Stimulated activated CD4-positive, alpha-beta T cell treated with anti-CD3 and anti-CD28 coated beads, Interleukin-2, amount 100 ng/mL, for 48 hours (primary cell): ENCODE measurements at places on chromosomes 11 and 22.

GRCh38 chr11:63999349-64000025 is 13.2 kb downstream of the OTUB1 start:
- DNase-seq, result peak; percentile 58

DNA sequence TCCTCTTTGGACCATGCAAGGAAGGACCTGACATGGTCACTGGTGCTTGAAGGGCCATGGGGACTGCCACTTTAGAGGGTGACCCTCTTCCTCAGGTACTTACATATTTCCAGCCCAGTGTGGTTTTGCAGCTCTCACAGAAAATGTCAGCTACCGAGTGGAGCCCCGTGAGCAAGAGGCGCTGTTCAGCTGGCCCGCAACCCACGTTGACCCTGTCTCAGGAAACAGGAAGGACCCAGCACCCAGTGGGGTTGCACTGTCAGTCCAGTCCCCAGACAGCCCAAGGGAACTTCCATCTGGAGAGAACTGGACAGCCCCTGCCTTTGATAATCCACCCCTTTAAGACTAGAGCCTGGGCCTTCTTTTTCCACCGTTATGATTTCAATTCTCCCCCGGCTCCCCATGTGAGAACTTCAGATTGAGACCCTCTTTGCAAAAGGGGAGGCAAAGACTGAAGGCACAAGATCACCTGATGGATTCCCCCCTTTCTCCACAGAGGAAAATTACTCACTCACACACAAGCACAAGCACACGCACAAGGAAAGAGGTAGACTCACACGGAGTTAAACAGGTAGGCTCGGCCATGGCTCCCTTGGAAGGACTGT is 3.4 kb downstream of the YPEL4 start:
- no peak for DNase-seq

DNA sequence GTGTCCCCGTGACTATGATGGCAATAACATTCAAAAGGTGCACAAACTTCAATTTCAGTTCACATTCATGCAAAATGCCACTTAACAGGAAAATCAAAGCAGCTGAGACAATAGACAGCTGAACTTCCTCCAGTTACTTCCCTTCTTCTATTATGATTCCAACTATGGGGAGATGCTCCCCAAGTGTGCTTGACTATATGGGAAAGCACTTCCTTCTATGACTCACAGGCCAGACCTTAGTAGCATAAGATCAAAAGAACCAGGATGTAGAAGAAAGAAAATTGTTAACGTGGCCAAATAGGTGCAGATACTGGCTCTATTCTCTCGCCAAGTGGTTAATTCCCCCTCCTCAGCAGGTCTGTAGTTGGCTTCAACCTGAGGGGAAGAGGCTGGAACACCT is 7.8 kb upstream of the FAT3 start:
- DNase-seq, result no peak

- no peak for DNase-seq
Measured at GRCh38 chr11:88555829-88556202, 218.3 kb upstream of the CTSC start.

DNA sequence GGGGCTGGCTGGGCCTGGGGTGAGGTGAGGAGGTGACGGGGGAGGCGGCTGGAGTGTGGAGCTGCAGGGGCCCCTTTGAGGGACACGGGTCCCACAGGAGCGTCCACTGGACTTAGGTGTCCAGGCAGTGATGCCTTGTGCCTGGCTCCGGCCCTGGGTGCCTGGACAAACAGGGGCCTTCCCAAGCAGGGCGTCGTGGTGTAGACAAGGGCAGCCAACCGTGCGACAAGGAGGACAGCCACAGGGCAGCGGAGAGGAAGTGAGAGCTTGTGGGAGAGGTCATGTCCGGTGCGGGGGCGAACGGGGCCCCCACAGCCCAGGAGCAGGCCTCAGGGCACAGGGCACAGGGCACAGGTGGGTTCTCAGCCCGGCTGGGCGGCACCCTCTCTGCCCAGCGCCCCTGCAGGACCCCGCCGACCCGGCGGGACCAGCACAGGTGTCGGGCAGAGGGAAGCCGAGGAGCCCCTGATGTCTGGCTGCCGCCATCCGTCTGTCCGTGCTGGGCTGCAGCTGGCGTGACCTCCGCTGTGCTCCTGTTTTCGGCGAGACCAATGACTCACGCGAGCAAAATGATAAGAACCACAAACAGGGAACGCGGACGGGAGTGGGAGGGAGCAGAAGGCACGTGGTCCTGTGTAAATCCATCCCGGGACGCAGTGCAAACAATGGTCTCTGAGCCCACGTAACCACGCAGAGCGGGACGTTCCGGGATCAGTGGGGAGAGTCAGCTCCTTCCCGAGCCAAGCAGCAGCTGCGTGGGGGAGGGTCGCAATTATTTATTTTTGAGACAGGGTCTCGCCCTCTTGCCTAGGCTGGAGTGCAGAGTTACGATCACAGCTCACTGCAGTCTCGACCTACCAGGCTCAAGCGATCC is 49.1 kb upstream of the A4GALT start:
- no peak for DNase-seq

GRCh38 chr11:14974515-14975251 is 2.5 kb upstream of the CALCA start:
- DNase-seq, result peak; percentile 58

DNA sequence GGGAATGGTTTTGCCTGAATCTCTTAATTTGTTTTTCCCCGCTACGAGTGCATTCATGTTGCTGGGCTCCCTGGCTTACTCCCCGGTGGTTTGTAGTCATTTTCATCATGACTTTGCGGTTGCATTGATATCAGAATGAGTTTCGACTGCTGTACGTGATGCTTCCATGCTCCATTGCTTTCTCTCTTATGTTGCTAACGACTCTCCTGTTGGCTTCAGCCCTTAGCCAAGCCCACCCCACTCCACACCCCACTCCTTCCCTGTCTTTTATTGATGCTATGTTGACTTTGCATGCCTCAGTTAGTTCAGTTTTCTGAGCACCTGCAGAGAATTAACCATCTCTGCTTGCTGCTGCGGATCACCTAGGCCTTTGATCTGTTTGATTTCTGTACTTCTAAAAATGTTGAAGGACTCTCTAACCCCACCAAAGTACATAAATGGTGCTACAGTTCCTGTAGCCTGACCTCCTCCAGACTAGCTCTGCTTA is 65.3 kb downstream of the ARFGAP2 start:
- DNase-seq, result no peak

GRCh38 chr11:84833488-84834088 is 793.6 kb downstream of the DLG2 start:
- no peak for DNase-seq

DNA sequence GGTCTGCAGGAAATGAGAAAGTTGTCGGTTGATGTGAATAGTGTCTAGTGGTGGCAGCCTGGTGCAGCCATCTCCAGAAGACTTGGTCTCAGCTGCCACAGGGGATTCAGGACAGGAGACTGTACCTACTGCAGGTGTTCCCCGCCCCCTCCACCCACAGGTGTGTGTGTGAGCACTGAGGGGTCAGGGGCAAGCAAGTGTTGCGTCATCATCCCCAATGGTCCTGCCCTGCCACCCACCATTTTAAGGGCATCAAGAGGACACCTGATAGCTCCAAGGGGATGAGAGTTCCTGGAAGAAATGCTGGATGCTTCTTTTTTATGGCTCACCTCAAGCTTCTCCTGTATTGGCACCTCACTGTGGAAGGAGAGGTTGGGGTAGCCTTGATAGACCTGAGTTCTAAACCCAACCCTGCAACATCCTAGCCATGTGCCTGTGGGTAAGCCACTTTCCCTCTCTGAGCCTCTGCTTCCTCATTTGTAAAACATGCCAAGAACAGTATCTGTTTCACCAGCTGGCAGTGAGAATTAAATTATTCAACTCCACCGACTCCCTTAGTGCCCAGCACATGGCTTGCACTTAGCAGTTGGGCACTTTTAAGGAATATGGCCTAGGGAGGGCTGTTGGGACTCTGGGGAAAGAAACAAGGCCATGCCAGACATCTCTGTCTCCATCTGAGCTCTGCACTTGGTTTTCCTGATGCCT is 6.1 kb downstream of the C11orf91 start:
- DNase-seq, result no peak

DNA sequence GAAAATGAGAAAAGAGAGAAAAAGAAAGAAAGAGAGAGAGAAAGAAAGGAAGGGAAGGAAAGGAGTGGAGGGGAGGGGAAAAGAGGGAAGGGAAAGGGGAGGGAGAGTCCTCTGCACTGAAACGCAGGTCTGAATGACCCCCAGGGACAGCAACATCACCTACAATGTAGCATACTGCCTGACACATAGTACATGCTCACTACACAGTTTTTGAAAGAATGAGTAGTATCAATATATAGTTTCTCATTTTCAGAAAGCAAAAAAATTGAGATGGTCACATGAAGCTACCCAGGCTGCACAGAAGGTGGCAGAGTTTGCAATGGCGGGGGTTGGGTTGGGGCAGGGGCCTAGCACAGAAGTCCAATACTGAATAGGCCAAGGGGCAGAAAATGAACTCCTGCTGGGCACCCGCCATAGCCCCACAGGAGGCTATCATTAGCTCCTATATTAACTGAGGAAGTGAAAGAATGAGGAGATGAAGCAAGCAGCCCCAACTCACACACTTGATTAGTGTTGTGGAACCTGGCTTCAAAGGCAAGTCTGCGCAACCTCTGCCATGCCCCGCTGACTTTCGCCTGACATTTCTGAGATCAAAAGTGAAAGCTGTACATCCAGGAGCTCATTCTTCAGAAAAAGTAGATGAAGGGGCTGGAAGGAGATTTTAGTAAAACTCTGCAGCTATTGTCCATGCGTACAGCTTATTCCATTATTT is 241.2 kb upstream of the SYN3 start:
- no peak for DNase-seq

DNA sequence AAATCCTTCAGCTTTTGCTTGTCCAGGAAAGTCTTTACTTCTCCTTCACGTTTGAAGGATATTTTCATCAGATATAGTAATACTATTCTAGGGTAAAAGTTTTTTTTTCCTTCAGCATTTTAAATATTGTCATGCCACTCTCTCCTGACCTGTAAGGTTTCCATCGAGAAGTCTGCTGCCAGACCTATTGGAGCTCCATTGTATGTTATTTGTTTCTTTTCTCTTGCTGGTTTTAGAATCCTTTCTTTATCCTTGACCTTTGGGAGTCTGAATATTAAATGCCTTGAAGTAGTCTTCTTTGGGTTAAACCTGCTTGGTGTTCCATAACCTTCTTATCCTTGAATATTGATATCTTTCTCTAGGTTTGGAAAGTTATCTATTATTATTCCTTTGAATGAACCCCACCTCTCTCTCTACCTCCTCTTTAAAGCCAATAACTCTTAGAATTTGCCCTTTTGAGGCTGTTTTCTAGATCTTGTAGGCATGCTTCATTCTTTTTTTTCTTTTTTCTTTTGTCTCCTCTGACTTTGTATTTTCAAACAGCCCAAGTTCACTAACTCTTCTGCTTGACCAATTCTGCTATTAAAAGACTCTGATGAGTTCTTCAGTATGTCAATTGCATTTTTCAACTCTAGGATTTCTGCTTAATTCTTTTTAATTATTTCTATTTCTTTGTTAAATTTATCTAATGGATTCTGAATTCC is 12.0 kb upstream of the WEE1 start:
- DNase-seq, result no peak

- no peak for DNase-seq
Measured at GRCh38 chr22:18031695-18032454, 7.5 kb upstream of the MICAL3 start.

GRCh38 chr11:131792243-131792642 is 421.8 kb downstream of the NTM start:
- DNase-seq, result no peak

GRCh38 chr22:27146866-27147633 is 489.7 kb downstream of the MIAT start:
- DNase-seq, result no peak

GRCh38 chr22:30855677-30856518 is 112.7 kb downstream of the MORC2 start:
- no peak for DNase-seq
